Activated naive CD8-positive, alpha-beta T cell treated with anti-CD3 and anti-CD28 coated beads, Interleukin-2, amount 50 U/mL, for 24 hours (primary cell): ENCODE measurements at places on chromosomes 5 and 9.

GRCh38 chr9:81789721-81790120 is 100.4 kb upstream of the TLE1 start:
- DNase-seq, result no peak

GRCh38 chr5:101955891-101956290 is 340.2 kb downstream of the SLCO4C1 start:
- DNase-seq, result no peak

- DNase-seq, result no peak
Measured at GRCh38 chr9:794386-794785, 47.1 kb upstream of the DMRT1 start.

GRCh38 chr5:56917534-56917933 is 8.1 kb downstream of the SETD9 start:
- no peak for DNase-seq
